Activated naive CD4-positive, alpha-beta T cell treated with anti-CD3 and anti-CD28 coated beads, Interleukin-2, amount 50 U/mL, for 72 hours (primary cell): ENCODE measurements at places on chromosomes 5 and 9.

DNA sequence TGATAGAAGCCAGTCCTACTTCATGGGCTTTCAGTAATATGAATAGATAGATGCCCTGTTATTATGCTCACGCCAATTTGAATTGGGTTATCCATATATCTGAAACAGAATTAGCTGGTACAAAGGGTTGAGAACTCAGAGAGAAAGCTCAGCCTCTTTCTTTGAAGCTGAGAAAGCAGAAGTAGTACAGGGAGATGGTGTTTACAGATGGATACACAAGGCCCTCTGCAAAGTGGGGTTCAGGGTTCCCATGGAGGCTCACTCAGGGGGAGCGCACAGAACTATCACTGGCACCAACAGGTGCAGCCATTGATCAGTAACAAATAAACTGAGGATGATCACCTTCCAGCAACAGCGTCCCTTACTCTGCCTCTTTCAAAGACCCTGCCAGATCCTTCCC, 349.7 kb downstream of the ICE1 start:
- DNase-seq: no peak

DNA sequence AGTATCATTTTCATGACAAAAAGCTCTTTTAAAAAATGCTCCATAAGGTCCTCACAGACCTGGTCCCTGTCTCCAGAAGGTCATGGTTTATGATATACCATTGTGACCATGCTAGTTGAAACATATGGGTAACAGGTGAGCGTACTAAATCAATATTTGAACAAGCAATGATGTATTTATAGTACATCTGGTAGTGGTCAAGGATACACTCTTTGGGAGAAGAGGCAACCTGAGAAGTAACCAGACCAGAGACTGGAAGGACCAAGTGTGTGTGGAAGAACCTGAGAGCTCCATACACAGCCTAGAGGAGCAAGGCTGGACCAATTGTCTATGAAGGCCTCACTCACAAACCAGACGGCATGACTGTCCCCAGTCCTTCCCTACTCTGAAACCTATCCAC, 55.1 kb downstream of the LHFPL2 start:
- DNase-seq: no peak

GRCh38 chr5:31995006-31995405, 179.1 kb downstream of the GOLPH3 start:
- no peak for DNase-seq

GRCh38 chr9:6902423-6902822, 144.7 kb downstream of the KDM4C start:
- DNase-seq: no peak

DNA sequence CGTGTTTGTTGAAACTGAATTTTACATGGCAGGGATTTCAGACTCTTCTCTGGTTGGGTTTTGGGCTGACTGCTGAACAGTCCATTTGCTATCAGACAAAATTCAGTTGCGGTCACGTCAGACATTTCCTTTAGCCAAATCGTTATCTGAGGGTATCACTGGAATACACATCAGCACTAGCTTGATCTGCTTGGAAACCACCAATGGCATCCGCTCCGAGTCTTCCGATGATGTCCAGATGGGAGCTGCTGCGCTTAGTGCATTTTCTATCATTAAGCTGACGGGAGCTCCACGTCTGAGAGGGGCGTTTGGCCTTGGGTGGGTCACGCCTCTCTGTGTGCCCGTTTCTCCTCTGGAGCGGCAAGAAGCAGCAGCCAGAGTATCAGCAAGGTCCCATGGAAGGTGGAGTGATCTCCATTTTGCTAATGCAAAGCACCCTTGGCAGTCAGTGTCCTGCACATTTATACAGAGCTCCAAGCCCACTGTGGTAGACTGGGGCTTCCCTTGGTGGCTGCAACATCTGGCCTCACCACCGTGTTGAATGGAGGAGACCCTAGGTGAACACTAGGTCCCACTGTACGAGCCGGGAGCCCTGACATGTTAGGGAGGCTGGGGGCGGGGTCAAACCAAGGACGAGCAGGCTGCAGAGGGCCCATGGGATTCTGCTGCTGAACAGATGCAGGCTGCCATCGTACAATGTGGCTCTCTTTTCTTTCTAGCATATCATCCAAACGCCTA, 134.6 kb upstream of the PHYKPL start:
- no peak for DNase-seq

GRCh38 chr5:54171645-54172384, 138.6 kb downstream of the ARL15 start:
- DNase-seq: no peak

DNA sequence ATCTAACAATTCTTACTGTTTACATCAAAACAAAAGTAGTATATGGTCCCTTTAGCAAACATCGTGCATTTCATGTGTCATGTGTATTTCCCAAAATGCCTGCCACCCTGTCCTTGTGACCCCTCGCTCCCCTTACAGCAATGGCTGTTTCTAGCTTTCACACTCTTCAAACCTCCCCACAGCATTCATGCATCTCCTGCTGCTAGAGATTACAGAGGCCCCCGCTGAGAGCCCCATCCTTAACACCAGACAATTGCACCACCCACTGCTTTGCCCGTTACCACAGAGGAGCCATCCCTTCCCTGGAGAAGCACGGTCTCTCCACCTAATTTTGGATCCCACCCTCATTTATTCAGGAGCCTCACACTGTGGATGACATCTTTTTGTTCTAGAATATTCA, 149.7 kb upstream of the IRX4 start:
- DNase-seq: no peak

DNA sequence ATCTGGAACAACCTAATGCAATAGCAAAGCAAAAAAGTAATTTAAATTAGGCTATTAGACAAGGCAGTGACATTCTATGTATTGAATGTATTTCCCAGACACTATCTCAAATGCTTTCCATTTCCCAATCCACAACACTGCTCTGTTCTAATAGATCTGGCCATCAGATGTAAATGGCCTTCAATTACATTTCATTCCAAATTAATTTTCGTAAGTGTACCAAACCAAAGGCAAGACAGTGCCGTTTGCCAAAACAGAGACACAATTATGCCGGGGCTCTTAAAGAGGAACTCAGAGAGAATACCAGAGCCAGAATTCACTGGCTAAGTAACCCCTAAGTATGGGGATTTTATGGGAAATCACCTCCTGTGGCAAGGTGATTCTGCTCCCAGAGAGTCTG, 63.1 kb downstream of the GNAQ start:
- no peak for DNase-seq

- DNase-seq: no peak
Measured at GRCh38 chr9:109108318-109108717, 11.4 kb downstream of the TMEM245 start.

GRCh38 chr5:153901449-153901848, 137.3 kb downstream of the FAM114A2 start:
- no peak for DNase-seq

- no peak for DNase-seq
Measured at GRCh38 chr9:38025166-38025565, 43.9 kb downstream of the SHB start.
